ENCODE measurements at places on chromosomes 1 and 21.

- peaks cover 6% of the 10 kb centered on the region for H3K4me1 ChIP-seq
- H3K4me3 ChIP-seq: no peak overlapping the region
- H3K27me3 ChIP-seq: peaks cover 7% of the 10 kb centered on the region
- H3K27ac ChIP-seq: no peak overlapping the region
- DNase-seq: no peak
Observed at GRCh38 chr1:6185635-6186382, 5.7 kb upstream of the CHD5 start.

DNA sequence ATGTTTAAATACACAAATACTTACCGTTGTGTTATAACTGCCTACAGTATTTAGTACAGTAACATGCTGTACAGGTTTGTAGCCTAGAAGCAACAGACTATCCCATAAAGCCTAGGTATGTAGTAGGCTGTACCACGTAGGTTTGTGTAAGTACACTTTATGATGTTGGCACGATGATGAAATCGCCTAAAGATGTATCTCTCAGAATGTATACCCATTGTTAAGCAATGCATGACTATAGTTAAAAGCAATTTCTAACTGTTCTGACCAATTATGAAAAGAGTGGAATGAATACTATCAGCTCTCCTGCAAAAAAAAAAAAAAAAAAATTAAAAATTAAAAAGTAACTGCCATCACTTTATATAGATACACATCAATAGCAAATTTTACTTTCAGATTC, 11.4 kb downstream of the HP1BP3 start:
- DNase-seq: no peak
- no peaks in the 10 kb centered on the region for H3K27me3 ChIP-seq
- H3K27ac ChIP-seq: no peak overlapping the region
- H3K36me3 ChIP-seq: peaks cover 96% of the 10 kb centered on the region
- no peaks in the 10 kb centered on the region for H3K4me1 ChIP-seq

GRCh38 chr1:27106561-27107323, 48.2 kb downstream of the SLC9A1 start:
- no peaks in the 10 kb centered on the region for H3K27me3 ChIP-seq
- peaks cover 3% of the 10 kb centered on the region for H3K4me1 ChIP-seq
- peaks cover 19% of the 10 kb centered on the region for H3K36me3 ChIP-seq
- no peak for DNase-seq
- no peak overlapping the region for H3K27ac ChIP-seq

DNA sequence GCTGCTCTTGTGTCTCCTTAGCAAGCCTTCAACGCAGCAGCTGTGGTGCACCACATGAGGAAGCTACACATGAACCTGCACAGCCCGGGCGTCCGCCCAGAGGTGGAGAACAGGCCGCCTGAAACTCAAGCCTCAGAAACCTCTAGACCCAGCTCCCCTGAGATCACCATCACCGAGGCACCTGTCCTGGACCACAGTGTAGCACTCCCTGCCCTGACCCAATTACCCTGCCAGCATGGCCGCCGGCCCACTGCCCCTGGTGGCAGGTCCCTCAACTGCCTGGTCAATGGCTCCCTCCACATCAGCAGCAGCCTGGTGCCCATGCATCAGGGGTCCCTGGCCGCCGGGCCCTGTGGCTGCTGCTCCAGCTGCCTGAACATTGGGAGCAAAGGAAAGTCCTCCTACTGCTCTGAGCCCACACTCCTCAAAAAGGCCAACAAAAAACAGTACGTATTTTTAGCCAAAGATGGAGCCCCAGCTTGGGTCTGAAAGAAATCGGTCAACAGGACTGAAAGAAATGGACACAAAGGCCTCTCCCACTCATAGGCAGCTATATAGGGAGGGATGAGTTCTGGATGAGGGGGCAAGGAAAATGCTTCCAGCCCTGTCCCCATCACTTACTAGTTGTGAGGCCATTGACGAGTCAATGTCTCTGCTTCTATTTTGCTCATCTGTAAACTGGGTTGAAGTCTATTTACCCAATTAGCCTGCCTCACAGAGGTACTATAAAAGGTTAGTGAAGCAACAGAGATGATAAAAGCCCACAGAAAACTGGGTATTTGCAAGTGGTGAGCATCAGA, 28.5 kb downstream of the CAMK1G start:
- no peak overlapping the region for H3K27ac ChIP-seq
- H3K36me3 ChIP-seq: no peaks in the 10 kb centered on the region
- H3K27me3 ChIP-seq: no peaks in the 10 kb centered on the region
- H3K4me1 ChIP-seq: 0 out of 2 replicates have a peak, but pooled peaks cover 5% of the 10 kb centered on the region
- H3K4me3 ChIP-seq: no peak overlapping the region

GRCh38 chr1:57276918-57277317, 146.9 kb downstream of the DAB1 start:
- H3K4me1 ChIP-seq: no peaks in the 10 kb centered on the region
- H3K4me3 ChIP-seq: no peak overlapping the region
- no peaks in the 10 kb centered on the region for H3K36me3 ChIP-seq
- DNase-seq: no peak
- no peaks in the 10 kb centered on the region for H3K27me3 ChIP-seq

GRCh38 chr21:37868446-37869295, 47.6 kb downstream of the KCNJ6 start:
- H3K4me3 ChIP-seq: no peak overlapping the region
- DNase-seq: peak; percentile 28
- peaks cover 40% of the 10 kb centered on the region for H3K4me1 ChIP-seq
- H3K36me3 ChIP-seq: no peaks in the 10 kb centered on the region

- DNase-seq: no peak
- H3K36me3 ChIP-seq: no peaks in the 10 kb centered on the region
- H3K4me3 ChIP-seq: no peak overlapping the region
- no peaks in the 10 kb centered on the region for H3K4me1 ChIP-seq
- H3K27me3 ChIP-seq: no peaks in the 10 kb centered on the region
- H3K27ac ChIP-seq: no peak overlapping the region
Observed at GRCh38 chr1:185490924-185491323, 173.9 kb upstream of the IVNS1ABP start.

GRCh38 chr1:61572046-61572445, 152.9 kb downstream of the TM2D1 start:
- H3K4me3 ChIP-seq: no peak overlapping the region
- no peak overlapping the region for H3K27ac ChIP-seq
- no peaks in the 10 kb centered on the region for H3K36me3 ChIP-seq
- no peak for DNase-seq

DNA sequence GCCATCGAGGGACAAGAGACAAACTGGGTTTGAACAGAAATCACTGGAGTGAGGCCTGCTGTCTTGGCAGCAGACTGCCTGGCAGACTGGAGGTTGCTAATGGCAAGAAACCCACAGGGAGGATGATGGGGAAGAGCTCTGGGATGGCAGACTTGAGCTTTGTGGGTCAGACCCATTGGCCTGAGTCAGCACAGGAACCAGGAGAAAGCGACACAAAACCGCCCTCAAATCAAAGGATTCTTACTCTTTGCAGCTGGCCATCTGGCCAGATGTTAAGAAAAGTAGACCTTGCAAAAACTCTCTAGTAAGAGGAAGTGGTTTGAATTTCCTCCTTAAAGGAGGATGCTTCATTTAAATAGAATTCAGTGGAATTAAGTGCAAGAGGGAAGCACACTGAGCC, 195.2 kb upstream of the JUN start:
- H3K27ac ChIP-seq: no peak overlapping the region
- no peak overlapping the region for H3K4me3 ChIP-seq
- H3K36me3 ChIP-seq: no peaks in the 10 kb centered on the region
- no peaks in the 10 kb centered on the region for H3K4me1 ChIP-seq

DNA sequence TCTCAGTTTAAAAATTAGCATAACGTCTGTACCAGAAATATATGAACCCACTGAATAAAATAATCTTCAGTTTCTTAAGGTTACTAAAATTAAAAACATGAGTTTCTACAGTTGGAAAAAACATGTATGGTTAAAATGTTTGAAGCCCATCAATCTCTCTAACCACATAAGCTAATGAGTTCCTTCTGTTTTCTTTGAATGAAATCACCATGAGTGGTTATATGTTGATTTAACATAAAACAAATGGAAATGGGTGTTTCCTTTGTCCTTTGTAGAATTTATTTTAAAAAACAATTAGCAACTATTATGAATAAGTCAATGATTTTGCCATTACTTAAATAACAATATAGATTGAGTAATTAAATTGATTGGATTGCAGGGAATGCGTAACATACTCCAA, 3.0 kb upstream of the ADGRL2 start:
- no peak for DNase-seq
- H3K27me3 ChIP-seq: peaks cover 54% of the 10 kb centered on the region

Measured in SJSA1 (cell line).